Stimulated activated CD4-positive, alpha-beta T cell treated with anti-CD3 and anti-CD28 coated beads, TNF-alpha, amount 100 ng/mL, for 1 hour (primary cell): ENCODE measurements at places on chromosomes 2 and 18.

GRCh38 chr18:12608301-12608700 lies 49.6 kb downstream of the SPIRE1 start:
- no peak for DNase-seq

DNA sequence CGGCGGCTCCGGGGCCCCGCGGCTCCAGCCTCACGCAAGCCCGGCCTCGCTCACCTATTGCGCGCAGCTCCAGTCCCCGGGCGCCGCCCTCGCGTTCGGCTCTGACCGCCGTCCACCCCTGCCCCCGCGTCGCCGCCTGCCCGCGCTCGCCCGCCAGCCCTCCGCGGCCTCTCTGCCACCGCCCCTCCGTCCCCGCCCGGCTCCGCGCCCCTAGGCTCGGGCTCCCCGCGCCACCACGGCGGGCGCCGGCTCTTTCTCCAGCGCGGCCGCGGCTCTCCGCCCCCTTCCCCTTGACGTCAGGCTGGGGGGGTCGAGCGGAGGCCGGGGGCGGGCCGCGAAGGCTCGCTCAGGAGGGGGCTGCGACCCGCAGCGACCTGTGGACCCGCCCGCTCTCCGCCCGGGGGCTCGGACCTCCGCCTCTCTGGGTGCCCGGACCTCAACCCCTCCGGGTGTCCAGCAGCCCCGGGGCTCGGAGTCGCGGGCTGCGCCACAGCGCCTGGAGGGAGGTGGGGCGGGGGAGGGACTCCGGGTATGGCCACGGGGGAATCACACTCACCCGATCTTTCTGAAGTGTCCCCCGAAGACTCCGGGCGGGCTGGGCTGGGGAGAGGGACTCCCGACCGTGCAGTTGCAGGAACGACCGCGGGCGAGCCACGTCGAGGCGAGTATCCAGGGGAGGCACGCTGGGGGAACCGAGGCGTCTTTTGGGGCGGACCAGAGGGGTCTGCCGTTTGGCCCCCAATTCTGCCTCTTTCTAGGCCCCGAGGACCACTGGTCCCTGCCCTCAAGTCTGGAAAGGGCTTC lies at the start of gene SEMA4C:
Gene SEMA4C, minus strand, starts transcription at position 259 of the 804 bp plus-strand sequence. CDS start 2,194 bp downstream, outside the sequence.
- peak; percentile 41 for DNase-seq

DNA sequence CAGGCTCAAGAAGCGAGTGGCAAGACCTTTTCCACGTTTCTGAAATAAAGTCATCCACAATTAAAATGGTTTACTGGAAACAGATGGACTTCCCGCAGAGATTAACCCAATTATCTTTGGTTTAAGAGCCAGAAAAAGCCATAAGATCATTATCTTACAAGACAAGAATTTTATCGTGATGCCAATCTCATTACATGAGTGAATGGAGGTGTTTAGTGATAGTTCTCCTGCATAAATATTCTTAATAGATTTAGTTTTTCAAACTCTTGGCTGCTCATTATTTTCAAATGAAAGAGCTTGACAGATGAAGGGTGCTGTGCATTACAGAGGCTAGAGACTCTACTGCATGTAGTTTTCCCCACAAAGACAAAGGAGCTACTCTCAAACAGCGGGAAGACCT lies 1028.4 kb upstream of the PIK3C3 start:
- no peak for DNase-seq

DNA sequence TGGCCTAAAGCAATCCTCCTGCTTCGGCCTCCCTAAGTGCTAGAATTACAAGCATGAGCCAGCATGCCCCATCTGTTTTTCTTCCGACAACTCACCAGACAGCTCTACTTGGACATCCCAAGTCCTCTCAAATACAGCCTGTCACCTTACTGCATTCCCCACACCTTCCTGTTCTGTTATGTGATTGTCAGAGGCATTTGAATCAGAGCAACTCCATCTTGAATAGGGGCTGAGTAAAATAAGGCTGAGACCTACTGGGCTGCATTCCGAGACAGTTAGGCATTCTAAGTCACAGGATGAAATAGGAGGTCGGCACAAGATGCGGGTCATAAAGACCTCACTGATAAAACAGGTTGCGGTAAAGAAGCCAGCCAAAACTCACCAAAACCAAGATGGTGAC lies 17.3 kb downstream of the ACVR1 start:
- no peak for DNase-seq

GRCh38 chr2:220269367-220269766 lies 641.9 kb downstream of the SLC4A3 start:
- no peak for DNase-seq

- DNase-seq = no peak
Measured at GRCh38 chr18:42305869-42306593, 351.0 kb downstream of the PIK3C3 start.

DNA sequence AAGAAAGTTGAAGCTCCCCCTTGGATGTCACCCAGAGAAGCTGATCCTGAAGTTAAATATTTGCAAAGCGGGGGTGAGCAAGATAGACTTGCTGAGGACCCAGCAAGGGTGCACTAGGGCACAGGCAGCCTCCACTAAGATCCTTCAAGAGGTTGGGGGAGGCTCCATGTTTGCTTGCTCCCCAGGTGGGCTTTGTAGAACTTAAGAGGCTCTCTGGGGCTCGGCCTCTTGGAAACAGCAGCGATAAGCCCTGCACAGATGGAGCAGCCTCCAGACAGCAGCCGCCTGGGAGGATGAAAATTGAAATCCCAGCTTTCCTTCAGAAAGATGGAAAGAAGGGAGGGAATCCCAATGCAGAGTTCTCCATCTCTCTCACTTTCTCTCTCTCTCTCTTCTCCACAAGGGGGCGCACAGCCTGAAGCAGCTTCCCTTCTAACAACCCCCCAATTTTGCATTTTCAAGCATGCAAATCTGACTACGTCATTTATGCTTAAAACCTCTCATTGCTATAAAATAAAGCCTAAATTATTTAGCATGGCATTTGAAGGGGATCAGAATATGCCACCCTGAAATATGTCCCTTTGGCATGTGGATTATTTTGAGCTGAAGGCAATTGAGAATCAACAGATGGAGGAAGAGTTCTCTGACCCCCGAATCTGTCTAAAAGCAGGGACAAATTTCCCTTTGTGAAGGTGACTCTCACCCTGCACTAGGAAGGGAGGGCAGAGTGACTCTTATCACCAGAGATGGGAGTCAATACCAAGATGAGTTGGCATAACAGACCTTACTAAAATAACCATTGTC lies 185.7 kb upstream of the KLHL29 start:
- no peak for DNase-seq

DNA sequence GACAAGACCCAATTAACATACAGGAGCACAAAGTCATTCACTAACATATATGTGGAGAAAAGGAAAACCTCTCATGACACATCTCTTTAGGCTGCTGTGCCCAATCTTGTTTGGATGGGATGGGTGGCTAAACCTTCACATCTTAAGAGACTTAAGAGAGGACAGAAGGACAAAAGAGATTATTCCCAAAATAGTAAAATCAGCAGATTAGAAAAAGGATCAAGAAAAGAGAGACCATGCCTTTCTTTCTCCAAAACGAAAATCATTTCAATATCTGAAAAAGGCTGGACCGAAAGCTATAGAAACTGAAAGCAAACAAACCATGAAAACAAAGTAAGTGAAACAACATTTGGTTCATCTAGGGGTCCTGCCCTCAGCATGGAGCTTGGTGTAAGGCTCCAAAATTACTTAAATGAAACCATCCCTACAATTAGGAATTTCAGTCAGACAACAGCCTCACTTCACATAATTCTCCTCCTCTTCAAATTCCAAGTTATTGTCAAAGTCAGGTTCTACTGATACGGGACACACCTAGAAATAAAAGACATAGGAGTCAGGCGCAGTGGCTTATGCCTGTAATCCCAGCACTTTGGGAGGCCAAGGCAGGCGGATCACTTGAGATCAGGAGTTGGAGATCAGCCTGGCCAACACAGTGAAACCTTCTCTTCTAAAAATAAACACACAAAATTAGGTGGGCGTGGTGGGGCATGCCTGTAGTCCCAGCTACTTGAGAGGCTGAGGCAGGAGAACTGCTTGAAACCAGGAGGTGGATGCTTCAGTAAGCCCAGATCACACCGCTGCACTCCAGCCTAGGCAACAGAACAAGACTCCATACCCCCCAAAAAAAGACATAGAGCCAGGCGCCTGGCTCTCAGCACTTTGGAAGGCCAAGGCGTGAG lies 5.2 kb downstream of the STARD7 start:
- DNase-seq = no peak

DNA sequence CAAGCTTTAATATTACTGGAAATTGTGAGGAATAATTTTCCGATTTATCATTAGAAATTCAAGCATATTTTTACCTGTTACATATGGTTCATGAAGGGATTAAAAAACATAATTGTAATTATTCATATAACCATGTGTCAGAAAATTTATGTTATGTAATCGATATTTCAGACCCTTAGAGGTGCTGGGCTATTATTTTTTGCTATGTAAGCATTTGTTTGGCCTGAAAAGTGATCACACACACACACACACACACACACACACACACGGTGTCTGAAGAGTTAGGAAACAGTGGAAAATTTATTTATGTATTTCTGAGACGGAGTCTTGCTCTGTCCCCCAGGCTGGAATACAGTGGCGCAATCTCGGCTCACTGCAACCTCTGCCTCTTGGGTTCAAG lies 375.5 kb downstream of the PTH2R start:
- DNase-seq = no peak

DNA sequence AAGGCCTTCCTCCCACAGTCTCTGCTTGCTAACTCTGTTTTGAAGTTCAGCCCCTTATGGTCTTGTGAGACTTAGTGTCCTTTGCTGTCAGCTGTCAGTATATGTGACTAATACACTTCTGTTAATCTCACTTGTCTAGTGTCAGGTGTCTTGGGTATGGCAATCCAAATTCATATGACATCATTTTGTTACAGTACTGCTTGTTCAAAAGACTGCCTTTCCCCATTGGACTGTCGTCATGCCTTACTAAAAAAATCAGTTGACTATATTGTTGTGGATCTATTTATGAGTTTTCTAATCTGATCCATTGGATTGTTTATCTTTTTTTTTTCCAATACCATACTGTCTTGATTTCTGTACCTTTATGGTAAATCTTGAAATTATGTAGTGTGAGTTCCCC lies 611.4 kb upstream of the HS6ST1 start:
- no peak for DNase-seq

DNA sequence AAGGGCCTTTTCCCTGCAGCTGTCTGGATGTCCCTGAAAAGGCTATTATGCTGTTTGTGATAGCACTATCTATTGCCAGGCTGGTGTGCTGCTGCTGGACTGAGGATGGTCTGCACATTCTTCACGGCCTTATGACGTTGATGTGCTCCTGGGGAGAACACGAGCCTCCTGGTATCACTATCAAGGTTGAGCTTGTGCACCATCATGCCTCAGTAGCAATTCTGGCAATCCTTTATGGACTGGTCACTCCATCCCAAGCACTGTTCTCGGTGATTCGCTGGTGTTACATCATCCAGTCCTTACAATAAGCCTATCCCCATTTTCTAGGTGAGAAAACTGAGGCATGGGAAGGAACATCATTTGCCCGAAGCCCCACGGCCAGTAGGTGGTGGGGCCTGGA lies 18.2 kb upstream of the CCBE1 start:
- no peak for DNase-seq

- DNase-seq = no peak
Measured at GRCh38 chr2:242030226-242030575, 160.7 kb downstream of the RTP5 start.

GRCh38 chr2:26959331-26959730 lies 11.1 kb upstream of the MAPRE3 start:
- no peak for DNase-seq

- no peak for DNase-seq
Measured at GRCh38 chr2:6975988-6976387, 58.8 kb downstream of the RNF144A start.

GRCh38 chr2:219198974-219199373 lies 7.6 kb upstream of the ZFAND2B start:
- DNase-seq = no peak

DNA sequence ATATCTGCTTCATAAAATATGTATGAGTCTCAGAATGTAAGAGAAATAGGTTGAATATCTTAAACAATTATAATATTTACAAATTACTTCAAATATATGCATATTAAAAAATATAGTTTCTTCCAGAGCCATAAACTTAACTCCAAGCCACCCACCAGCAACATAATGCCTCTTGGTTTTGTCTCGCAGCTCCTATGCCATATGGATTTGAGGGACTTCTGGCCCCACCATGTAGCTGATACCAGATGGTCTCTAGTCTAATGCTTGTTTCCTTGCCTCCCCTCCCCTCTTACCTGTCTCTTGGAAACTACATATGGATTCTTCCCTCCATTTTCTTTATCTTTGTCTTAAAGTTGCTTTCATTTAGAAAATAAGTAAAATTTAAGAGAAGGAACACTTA lies 114.3 kb downstream of the GCA start:
- no peak for DNase-seq

GRCh38 chr2:159904959-159905305 lies 106.9 kb upstream of the CD302 start:
- DNase-seq = no peak

DNA sequence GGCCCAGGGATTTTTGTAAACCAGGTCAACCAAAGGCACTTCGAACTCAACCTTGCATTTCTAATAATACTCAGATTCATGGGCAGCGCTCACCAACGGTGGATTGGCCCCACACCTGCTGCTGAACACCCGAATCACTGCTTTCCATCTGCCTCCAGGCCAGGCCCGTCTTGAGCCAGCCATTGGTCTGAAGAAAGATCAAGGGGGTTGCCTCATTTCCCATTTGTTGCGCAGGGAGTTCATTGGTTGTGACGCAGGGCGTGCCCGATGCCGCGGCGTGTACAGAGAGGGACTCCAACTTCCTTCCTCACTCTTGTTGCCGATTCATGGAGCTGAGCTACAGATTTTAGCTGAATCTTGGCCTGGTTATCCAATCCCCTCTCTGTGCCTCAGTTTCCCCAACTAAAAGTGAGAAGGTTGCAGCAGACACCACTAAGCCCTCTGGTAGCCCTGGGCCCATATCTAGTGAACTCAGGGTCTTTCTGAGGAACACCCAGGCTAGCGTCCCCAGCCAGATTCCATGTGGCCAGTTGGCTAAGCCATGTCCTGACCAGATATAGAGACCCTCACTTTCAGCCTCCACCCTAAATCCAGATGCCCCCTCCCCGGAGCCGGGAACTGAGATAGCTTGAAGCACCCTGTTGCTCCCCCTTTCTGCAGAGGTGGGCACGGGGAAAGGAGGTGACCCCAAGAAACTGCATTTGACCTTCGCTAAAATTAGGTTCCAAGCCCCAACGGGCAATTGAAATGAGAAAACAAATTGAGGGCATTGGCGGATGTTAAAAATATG lies 60.9 kb upstream of the HPCAL1 start:
- no peak for DNase-seq

GRCh38 chr2:121355488-121355887 lies 70.5 kb upstream of the TFCP2L1 start:
- DNase-seq = no peak
